ENCODE measurements at places on chromosomes 2 and 18. TPM values are rescaled to one million over a fixed set of nuclear protein-coding genes. Genes with fewer than 3 reads are reported as not detected.

Gene NPC1
- total RNA-seq: 78.0 TPM

Gene LOXHD1
- total RNA-seq: not detected

Gene SALL3
- total RNA-seq: not detected

Gene CAPN14
- under 0.01 TPM for total RNA-seq

Gene TEKT4
- total RNA-seq: not detected

Gene FAM161A
- 2.5 TPM for total RNA-seq

Gene ADD2
- total RNA-seq: 0.20 TPM

Gene CHRNG
- not detected for total RNA-seq

Gene STPG4
- 0.20 TPM for total RNA-seq

Gene HOXD10
- total RNA-seq: 2.7 TPM

Gene PROKR1
- total RNA-seq: not detected

Gene SP9
- under 0.01 TPM for total RNA-seq

Gene CD207
- not detected for total RNA-seq

Gene NTSR2
- total RNA-seq: not detected

All from subcutaneous preadipocyte (primary cell).